ENCODE measurements at places on chromosomes 6 and 20.

DNA sequence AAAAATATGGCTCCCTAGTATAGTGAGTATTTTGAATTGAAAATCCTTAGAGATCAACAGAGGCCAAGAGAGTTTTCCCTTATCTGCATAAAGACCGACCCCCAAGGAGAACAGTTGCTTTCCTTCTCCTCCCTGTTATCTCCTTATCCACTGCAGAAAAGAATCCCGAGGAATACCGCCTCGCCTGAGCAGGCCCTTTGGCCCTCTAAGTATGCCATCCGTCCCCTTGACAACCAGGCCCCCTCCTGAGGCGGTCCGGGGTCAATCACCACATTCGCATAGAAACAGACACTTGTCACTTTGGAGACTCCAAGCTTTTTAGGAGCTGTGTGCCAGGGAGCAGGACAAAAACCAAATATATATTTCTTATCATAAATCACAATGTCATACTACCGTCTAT, 15.9 kb upstream of the GGTLC1 start:
- no peak for DNase-seq

- DNase-seq, result no peak
These were observed 11.0 kb downstream of the SLC29A1 start for GRCh38 chr6:44234101-44235025.

DNA sequence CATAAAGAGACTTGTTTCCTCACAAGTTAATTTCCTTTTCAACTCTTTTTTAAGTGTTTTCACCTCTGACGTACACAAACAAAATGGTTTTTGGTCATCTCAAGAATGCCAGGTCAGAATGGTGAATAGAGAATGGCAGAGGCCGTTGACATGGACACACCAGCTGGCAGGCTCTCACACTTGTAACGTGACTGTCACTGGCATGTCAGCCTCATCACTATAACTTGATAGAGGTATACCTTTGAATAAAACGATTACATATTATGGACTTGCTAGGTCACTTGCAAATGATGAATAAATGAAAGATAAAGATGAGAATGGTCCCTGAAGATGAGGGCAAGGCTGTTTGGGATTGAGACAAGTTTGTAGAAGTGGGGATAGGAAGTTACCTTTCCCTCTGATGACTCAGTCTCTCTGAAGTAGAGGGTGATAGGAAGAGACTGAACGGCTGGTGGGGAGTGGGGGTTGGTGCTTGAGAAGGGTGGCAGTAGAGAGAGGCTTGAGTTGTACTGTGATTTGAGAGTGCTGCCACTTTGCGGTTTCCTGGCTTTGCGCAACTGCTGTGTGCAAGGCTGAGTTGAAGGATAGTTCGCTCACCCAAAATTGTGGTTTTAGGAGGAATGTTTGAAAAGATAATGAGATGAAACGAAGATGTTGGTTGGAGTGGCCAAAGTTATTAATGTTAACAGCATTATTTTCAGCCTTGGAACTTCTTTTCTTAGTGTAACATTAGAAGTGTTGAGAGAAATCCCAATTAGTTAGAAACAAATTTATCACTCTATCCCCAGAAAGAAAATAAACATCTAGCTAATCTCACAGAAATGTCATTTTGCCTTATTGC, 30.3 kb downstream of the TBPL1 start:
- no peak for DNase-seq

DNA sequence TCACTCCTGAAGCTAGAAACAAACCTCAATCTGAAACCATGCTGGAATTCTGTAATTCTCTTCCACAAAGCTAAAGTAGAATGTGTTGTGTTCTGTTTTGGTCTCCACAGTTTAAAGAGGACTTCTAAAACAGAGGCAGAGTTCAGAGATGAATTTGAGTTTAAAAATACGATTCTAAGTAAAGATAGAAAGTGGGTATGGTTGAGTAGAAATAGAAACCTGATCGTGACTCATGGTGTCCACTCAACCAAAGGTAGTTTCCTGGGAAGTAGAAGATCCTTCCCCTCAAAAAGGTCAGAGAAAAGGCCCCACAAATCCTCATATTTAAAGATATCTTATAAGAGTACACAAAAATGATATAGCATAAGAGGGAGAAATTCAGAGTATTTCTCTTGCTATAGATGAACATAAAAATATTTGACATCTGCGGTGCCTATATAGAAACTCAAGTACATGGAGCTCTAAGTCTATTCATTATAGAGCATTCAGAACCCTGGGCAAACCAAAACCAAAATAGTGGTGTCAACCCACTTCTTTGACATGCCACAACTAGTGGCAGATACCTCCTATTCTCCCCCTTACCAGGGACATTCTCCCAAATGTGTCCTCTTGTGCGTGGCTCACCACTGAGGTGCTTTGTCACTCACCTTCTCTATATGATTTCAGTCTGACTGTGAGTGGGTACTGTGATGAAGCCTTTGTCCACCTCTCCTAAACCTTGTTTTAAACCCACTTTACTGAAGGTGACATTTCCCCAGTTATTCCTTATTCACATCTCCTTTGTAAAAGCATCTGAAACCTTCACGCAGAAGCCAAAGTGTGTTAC, 84.5 kb downstream of the PLCB1 start:
- DNase-seq, result no peak

DNA sequence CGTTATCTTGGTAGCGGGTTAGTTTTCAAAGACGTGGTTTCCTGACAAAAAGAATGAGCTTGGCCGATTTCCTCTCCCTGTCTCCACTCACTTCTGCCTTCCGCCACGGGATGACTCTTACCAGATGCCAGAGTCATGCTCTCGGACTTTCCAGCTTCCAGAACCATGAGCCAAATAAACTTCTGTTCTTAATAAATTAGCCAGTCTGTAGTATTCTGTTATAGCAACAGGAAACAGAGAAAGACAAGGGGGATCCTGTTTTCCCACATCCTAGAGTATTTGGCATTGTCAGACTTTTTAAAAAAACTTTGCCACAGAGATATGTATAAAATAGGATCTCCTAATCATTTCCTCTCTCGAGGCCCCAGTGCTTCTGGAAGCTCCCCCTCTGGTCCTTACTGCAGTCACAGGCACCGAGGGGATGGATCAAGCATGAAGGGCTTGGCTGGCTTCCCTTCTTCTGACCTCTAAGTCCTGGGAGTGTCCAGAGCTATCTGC, 84.9 kb upstream of the NAA20 start:
- no peak for DNase-seq

Measured in mesothelial cell of epicardium (in vitro differentiated cells).